Astrocyte of the spinal cord (primary cell): ENCODE measurements at places on chromosomes 6 and 20.
A peak's percentile ranks its signal among the peaks of the same experiment; 100 is the strongest.

- no peak for DNase-seq
Observed at GRCh38 chr6:105573556-105573955, 170.7 kb upstream of the PREP start.

- no peak for DNase-seq
Observed at GRCh38 chr20:52683761-52684160, 288.4 kb upstream of the TSHZ2 start.

GRCh38 chr20:36461600-36462439, 79.5 kb upstream of the MYL9 start:
- DNase-seq, result no peak

DNA sequence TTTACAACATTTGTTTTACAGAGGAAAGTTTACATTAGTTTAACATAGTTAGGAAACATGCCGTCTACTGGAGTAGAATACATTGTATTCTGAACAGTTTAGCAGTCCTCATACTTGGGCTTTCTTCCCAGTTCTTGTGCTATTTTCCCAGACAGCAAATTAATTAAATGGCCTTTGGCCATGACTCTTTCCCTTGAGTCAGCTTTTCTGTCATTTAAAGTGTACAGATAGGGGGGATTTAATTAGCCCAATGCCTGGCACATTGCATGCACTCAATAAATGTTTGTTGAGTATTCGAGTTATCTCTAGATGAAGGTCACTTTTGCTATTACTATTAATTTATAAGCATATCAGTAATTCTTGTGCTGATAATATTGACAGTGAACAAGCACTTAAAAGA, 1.6 kb downstream of the TMEM244 start:
- DNase-seq, result peak; percentile 56

DNA sequence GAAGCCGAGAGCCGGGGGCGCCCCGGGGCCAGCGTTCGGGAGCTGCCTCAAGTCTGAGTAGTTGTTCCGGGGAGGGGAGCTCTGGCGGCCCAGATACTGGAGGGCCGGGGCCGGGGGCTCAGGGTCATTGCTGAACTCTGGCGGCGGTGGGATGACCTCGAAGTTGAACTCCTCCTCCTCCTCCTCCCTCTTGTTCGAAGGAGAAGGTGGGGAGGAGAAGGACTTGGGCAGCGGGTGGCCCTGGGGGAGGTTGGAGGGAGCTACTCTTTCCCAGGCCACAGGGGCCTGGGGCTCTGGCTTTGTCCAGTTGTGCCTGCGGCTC, 37.7 kb downstream of the C6orf132 start:
- DNase-seq, result no peak

- DNase-seq, result no peak
Observed at GRCh38 chr6:15061908-15062515, 183.9 kb upstream of the JARID2 start.

DNA sequence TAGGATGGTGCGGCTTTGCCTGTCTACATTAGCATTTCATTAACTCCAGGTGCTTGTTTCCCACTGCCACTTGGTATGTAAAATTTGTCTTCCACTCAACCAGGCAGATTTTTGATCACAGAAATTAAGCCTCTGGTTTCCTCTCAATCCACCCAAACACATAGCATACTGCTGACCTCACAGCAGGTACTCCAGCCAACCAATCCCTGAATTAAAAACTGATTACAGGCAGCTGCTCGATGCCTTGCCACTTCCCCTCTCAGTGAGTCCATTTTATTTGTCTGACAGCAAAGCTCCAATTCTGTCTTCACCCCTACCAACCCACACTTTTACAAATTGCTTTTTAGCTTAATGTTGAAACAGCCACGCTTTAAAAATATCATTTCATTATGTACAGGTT, 95.2 kb downstream of the PLCB1 start:
- no peak for DNase-seq

DNA sequence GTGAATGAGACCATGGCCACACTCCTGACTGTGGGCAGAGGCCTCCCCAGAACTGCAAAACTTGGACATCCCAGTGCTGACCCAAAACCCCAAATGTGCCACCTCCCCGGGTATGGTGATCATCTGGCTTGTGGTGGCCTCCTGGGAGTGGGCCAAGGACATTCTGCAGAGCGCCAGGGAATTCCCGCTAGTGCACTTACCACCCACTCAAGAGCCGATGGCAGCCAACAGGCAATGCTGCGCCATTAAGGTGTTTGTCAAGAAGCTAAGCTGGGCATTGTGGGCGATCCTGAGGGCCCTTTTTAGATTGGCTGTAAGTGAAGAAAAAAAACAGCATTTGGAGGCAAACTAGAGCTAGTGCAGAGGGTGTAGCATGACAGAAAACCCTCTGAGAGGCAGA, 9.4 kb downstream of the MMP24 start:
- no peak for DNase-seq

GRCh38 chr6:32597024-32597423, 7.4 kb upstream of the HLA-DRB1 start:
- DNase-seq, result no peak

- peak; percentile 71 for DNase-seq
Observed at GRCh38 chr6:31122791-31123706, 2.8 kb upstream of the CDSN start.

DNA sequence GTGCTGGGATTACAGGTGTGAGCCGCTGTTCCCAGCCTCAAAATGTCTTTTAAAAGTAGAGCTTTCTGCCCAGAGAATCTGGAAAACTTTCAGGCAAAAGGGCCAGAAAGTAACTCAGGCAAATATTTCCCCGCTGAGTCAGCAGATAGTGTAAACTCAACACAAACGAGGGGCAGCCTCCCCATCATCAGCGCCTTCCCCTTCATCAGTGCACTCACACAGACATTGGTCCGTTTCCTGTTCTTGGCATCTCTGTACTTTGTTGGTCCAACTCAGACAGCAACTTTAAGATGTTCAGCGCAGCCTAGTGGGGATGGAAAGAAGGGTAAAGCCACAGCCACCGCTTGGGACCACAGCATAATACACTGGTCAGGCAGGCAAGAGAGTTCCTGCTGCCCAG, 69.5 kb downstream of the CSE1L start:
- DNase-seq, result peak; percentile 37

DNA sequence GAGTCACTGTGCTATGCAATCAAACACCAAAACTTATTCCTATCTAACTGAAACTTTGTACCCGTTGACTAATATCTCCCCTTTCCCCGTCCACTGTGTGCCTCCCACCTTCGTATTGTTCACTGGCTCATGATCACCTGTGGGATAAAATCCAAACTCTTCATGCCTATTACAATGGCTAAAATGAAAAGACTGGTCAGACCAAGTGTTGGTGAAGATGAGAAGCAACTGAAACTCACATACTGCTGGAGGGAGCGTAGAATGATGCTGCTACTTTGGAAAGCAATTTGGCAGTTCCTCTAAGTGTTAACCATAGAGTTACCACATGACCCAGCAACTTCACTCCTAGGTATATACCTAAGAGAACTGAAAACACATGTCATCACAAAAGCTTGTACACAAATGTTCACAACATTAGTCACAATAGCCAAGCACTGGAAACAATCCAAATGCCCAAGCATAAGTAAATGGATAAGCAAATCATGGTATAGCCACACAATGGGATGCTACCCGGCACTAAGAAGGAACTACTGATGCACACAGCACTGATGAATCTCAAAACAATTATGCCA, 13.1 kb downstream of the RPS10 start:
- peak; percentile 12 for DNase-seq

DNA sequence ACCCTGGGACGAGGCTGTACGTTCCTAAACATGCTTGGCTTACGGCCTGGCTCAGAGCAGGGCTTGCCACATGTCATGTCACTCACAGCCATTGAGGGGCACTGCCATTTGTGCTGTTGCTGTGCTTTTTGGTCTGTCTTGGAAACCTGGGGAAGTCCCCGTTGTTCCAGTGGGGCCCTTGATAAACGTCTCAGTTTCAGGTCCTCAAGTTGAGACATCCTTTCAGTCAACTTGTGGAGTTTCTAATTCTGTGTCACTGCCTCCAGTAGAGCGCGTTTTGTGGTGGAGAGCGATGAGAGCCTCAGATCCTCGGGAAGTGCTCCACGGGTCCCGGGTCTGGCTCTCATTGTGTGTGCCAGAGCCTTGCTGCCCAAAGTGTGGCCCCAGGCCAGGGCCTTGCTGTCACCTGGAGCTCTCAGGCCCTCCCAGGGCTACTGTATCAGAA, 43.0 kb upstream of the CCR6 start:
- DNase-seq, result no peak

DNA sequence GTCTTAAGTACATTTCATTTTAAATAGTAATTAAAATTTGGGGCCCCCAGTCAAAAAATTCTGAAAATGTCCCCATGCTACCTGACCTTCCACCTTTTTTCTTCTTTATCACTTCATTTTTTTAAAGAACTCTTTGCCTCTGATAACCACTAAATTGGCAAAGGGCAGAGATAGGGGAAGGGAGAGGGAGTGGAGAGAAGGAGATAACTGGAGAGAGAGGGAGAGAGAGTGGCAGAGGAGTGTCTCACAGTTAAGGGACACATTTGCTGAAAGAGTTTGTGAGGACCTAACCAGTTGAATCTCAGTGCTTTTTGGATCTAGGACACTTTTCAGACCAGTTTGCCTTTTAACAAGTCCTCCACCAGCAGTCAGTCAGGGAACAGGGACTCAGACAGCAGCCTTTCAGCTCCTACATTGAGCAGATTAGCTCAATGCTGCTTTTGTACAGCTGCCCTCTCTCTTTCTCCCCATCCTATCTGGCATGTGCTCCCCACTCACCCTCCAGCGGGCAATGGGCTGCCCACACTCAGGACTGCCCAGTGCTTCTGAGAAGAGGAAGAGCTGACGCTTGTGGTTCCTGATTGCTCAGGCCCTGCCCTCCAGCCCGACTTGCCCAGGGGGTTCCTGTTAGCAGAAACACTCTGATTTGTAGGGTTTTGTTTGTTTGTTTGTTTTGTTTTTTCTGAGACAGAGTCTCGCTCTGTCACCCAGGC, 14.4 kb downstream of the ARMC2 start:
- DNase-seq, result no peak

DNA sequence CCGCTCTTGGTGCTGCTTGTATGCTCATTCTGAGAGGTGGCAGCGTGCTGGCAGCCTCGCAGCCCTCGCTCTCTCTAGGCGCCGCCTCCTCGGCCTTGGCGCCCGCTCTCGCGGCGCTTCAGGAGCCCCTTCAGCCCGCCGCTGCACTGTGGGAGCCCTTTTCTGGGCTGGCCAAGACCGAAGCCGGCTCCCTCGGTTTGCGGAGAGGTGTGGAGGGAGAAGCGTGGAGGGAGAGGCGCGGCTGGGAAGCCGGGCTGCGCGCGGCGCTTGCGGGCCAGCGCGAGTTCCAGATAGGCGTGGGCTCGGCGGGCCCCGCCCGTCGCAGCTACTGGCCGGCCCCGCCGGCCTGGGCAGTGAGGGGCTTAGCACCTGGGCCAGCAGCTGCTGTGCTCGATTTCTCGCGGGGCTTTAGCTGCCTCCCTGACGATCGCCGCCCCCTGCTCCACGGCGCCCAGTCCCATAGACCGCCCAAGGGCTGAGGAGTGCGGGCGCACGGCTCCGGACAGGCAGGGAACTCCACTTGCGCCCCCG, 19.5 kb upstream of the FAM8A1 start:
- peak; percentile 56 for DNase-seq

DNA sequence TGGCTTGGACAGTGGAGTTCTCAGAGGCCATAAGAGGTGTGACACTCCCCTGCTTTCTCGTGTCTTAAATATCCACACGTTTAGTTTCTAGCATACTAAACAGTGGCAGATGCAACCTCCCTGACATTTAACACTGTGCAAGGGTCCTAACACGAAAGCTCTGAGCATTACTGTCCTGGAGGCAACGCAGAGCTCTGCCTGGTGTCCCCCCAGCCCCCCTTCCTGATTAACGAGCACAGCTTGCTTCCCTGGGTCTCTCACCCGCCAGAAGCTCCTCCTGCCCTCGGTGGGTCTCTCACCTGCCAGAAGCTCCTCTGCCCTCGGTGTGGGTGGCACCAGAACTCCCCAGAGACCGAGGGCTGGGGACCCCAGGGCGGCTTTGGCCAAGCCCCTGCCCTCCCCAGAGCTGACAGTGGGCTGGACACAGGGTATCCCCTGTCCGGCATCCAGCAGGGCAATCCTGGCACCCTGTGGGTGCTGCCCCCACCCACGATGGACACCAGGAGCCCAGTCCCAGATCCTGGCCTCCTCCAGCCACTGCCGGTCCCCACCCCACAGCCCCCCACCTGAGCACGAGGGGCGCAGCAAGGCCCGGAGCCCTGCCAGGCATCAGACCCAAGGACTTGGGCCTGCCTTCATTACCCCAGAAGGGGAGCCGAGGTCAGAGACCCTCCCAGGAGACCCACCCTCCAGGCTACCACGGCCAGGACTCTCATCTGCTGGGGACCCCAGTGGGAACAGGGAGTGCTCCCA, 12.4 kb upstream of the KCNQ2 start:
- no peak for DNase-seq

DNA sequence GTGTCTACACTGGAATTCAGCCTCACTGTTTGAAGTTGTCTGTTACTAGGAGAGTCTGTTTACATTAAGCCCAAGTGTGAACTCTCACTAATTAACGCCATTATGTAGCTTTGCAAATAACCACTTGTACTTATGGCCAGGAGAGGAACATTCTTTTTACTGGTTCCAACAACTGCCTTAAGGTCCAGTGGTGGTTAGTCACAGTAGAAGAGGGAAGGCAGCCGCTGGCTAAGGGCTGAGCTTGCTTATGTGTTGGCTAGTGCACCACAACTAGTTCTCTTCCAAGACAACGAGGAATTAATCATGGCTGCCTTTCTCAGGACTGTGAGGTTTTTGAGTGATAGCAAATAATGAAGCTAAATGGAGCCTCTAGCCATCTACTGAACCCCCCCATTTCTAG, 14.9 kb upstream of the SLC22A23 start:
- peak; percentile 50 for DNase-seq

- no peak for DNase-seq
Observed at GRCh38 chr6:79045966-79046365, 32.1 kb downstream of the PHIP start.

DNA sequence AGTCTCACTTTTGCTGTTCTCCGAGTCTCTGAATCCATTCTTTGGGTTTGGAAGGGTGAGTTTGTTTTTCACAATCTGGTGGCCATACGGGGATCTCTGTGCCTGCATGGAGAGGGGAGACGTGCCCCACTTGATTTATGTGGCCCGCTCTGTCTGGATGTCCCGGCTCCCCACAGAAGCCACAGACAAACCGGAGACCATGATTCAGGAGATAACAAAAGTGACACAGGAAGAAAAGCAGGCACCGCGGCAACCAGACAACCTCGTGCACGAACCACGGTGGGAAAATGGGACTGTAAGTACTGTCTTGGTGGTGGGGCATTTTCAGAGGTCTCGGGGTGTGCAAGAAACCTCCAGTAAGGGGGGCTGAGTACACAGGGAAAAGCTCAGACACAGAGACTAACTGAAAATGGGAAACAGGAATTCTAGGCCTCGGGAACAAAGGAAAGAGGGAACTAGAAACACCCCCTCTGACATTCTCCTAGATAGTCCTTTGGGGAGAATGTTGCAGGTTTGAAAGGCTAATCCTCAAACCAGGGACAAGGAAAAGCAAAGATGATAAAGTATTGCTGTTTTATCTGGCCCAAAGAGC, 22.1 kb upstream of the ZNF318 start:
- no peak for DNase-seq

- DNase-seq, result peak; percentile 11
Observed at GRCh38 chr6:36033935-36034334, 6.3 kb downstream of the MAPK14 start.

GRCh38 chr6:41462033-41462432, 84.1 kb upstream of the FOXP4 start:
- no peak for DNase-seq

- DNase-seq, result peak; percentile 86
Observed at GRCh38 chr20:62702895-62703852, 5.5 kb upstream of the NTSR1 start.

GRCh38 chr6:141866731-141867497, 265.8 kb upstream of the GJE1 start:
- DNase-seq, result peak; percentile 7

GRCh38 chr20:64104667-64105451, 2.5 kb downstream of the NPBWR2 start:
- no peak for DNase-seq

GRCh38 chr6:154187714-154188113, 148.7 kb downstream of the OPRM1 start:
- DNase-seq, result no peak
